ENCODE measurements at places on chromosomes 4 and X. TPM values are rescaled to one million over a fixed set of nuclear protein-coding genes. Genes with fewer than 3 reads are reported as not detected.

GRCh38 chrX:76148041-76148665, 24.7 kb upstream of the PBDC1 start:
- no peak for DNase-seq

DNA sequence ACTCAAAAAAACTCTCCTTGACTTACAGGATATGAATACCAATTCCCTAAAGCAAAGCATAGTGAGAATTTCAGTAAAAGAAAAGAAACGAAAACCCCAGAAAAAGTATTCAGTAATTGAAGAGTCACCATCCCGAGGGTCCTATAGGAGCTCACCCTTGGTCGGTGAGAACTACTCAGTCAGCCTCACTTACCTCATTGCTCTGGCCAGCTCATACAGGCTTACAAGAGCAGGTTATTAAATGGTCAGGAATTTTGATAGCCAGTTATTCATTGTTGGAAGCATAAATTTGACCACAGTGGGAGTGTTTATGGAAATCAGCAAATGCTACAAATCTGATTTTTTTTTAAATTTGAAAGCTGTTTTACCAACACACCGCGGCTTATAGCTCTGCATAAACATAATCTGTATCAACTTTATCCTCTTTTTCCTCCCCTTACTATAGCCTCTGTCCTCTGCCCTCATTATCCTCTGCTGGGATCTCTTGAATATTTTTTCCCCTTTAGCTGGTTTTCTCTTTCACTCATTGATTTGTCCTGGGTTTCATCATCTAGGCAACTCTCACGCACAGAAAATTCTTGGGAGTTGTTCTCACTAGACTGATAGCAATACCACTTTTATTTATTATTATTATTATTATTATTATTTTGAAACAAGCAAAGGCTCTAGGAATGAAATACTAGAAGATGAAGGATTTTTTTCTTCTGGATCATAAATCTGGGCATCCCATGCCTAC, 11.0 kb upstream of the CXCL2 start:
- DNase-seq, result no peak

DNA sequence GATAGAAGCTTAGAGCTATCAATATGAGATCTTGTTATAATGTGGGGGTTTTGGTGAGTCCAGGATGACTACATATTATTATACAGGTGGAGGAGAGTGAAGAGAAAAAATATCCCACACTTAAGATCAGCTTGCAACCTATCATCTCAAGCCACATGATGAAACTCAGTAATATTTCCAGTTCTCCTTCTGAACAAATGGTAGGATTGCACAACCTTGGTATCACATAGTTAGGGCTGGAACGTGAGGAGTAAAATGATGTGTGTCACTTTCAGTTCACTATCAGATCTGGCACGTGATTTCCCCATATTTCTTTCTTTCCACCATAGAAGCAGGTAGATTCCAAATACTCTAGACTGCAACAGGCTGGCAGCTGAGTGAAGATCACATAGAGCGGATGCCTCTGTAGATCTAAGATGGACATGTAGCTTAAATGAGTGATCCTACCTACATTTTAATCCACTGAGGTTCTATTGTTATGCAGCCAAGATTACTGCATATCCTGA, 150.6 kb upstream of the ANKRD50 start:
- no peak for DNase-seq

DNA sequence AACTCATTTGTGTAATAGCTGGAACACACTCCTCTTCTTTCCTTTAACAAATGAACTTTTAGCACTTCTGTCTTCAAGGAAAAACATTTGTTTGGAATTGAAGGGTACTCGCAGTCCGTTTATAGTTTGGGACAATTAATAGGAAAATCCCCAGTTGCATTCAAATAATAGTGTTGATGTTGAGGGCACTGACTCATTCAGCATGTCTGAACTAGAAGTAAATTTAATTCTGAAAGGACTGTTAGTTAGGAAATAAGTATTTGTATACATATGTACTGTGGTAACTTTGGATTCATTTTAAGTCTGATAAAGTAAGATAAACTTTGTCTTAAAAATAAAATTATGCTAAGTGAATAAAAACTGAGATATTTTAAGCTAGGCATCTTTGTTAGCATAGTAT, 27.2 kb downstream of the FAM199X start:
- DNase-seq, result no peak

The EXOC1L gene
- total RNA-seq, result not detected

- no peak for DNase-seq
Measured at GRCh38 chr4:7244331-7244665, 52.0 kb downstream of the SORCS2 start.

- DNase-seq, result no peak
Measured at GRCh38 chr4:155543126-155543765, 123.4 kb upstream of the GUCY1A1 start.
